Osteoblast (primary cell): ENCODE measurements at places on chromosomes 11 and 22. TPM values are rescaled to one million over a fixed set of nuclear protein-coding genes. Genes with fewer than 3 reads are reported as not detected.

ATXN10 gene
- 130 and 138 TPM in 2 replicates for total RNA-seq

SCUBE2 gene
- 1.8 and 2.7 TPM in 2 replicates for total RNA-seq

P2RX6 gene
- total RNA-seq = 3.2 and 5.1 TPM in 2 replicates

MFNG gene
- 0.29 and 0.72 TPM in 2 replicates for total RNA-seq

RTCB gene
- total RNA-seq = 95.8 and 107 TPM in 2 replicates

CRYBB1 gene
- not detected in 2 replicates for total RNA-seq

GRCh38 chr11:15195454-15196200, 80.9 kb downstream of the INSC start:
- no peak for DNase-seq

GRCh38 chr11:78226684-78227680, 38.3 kb downstream of the USP35 start:
- no peak for DNase-seq

GRCh38 chr22:32024796-32025195, 18.3 kb upstream of the SLC5A1 start:
- DNase-seq = no peak

- DNase-seq = no peak
These were observed 360.6 kb upstream of the C11orf87 start for GRCh38 chr11:109061394-109061793.

DNA sequence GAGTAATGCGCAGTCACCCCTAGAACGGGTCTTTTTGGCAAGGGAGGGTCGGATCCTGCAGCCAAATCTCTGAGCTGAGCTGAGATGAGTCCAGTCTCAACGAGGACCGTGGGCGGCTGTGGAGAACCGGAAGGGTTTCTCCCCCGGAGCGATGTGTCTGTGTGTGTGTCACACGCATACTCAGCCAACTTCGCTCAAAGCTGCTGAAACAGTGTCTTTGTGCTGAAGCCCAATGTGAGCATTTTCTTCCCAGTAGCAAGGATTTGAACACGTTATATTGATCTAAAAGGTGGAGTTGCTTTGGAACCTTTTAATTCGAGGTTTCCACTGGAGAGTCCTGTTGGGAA, 1.4 kb upstream of the CELSR1 start:
- peak; percentile 98 for DNase-seq

GRCh38 chr11:111077530-111078322, 167.8 kb upstream of the POU2AF2 start:
- peak; percentile 29 for DNase-seq

DNA sequence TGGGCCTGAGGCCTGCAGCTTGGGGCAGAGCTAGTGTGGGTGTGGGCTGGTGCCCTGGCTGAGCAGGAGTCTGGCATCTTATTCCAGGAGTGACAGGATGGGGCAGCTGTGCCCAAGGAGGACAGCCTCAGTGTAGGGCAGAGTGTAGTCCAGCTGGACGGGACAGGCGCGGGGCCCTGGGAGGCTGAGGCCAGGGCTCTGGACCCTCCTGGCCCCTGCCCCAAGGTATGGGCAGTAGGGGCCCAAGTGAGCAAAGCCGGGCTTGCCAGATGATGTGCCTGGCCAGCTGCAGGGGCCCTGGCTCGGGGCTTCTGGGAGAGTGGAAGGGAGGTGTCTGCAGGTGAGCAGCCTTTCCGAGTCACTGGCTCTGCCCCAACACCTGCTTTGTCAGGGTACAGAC, 1190.9 kb downstream of the BRD1 start:
- no peak for DNase-seq

DNA sequence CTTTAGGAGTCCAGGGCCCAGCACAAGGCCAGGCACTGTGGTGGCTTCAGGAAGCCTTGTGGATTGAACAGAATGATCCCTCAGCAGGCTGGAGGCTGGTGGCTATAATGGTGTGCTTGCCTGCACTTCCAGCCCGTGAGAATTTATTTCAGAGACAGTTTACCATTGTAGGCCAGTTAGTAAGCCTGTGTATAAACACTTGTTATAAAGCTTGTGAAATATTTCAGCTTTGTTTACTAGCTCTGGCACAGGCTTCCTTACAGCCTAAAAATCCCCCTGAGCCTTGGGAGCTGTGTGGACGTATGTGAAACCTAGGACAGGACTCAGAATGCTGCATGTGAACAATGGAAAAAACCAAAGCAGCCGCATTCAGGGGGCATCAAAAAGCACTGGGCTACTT, 26.6 kb upstream of the ACER3 start:
- no peak for DNase-seq

GRCh38 chr11:95289378-95290101, 58.5 kb upstream of the SESN3 start:
- no peak for DNase-seq

GRCh38 chr11:73894725-73895335, 18.0 kb downstream of the PAAF1 start:
- DNase-seq = peak; percentile 94
